ENCODE measurements at places on chromosomes 11 and 22.
A peak's percentile ranks its signal among the peaks of the same experiment; 100 is the strongest.

- peak; percentile 83 for DNase-seq
Measured at GRCh38 chr11:61947486-61948210, 2.5 kb upstream of the BEST1 start.

DNA sequence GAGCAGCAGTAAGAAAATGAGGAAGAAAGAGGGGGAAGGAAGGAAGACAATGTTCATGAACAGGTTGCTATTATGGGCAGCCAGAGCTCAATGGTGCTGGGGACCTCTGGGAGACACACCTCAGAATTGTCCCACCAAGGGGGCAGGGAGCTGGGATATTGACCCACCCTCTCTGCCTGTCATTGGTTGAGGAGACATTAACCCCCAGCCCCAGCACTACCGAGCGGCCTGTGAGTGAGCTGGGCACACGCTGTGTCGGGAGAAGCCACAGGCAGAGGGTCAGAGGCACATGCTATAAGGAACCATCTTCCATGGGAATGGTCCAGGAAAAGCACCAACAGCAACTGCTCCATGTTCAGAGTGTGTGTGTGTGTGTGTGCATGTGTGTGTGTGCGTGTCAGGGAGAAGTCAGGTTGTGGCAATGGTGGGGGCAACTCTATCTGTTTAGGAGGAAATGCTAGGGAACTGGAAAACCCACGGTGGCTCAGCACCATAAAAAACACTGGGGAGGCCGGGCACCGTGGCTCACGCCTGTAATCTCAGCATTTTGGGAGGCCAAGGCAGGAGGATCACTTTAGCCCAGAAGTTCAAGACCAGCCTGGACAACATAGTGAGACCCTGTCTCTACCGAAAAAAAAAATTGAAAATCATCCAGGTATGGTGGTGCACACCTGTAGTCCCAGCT is 49.2 kb downstream of the CD6 start:
- DNase-seq: no peak

DNA sequence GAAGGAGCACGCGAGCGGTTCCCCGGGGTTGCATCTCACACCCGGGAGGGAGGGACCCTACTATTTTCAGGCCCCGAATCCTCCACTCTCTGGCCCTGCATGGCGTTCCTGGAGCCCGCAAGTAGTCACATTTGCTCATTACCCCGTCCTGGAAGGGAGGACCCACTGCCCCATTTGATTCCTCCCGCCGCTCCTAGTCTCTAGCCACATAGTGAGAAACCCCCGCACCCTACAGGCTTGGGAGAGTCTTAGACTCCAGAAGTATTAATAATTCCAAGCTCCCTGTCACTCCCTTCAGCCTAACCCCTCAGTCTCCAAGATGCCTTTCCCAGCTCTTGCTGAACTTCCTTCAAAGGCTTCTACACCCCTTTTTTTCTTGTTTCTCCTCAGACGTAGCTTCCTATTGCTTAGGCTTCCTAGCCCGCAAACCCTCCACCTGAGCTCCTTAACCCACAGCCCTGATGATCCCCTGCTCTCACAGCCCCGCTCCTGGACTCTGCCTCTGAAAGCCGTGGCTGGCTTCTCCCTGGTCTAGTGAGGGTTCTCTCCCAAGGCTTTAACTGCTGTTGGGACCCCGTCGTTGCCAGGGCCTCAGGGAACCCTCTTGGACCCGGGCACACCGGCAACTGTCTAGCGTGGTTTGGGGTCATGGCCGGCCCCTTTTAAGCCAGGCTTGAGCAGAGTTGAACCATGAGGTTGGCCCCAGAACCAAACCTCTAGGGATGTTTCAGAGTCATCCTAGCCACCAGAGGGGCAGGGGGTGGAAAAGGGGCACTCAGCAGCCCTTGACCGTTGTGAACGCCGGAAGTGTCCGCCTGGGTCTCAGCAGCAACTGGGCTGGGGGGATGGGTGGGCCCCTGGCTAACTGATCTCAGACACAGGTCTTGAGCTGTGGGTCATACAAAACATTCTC is 862 bp downstream of the GGA1 start:
- no peak for DNase-seq

GRCh38 chr22:41844513-41844912 is 11.6 kb downstream of the SREBF2 start:
- DNase-seq: no peak

- no peak for DNase-seq
Measured at GRCh38 chr11:132942611-132943356, 589.5 kb downstream of the OPCML start.

DNA sequence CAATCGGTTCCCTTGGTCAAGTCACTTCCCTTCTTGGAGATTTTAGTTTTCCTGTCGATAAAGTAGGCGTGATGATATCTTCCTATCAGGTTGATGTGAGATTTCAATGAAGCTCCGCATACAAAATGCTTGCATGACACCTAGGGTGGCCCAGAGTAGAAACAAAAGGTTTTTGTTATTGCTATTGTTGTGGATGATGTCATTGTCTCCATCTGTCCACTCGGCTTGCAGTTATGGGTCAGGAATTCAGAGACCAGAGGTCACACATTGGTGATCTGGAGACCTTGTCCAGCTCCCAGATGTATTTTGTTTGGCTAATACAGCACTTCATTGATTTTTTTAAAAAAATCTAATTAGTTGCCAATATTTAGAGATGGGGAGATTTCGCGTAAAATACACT is 382.1 kb downstream of the MN1 start:
- DNase-seq: no peak

- no peak for DNase-seq
Measured at GRCh38 chr11:80967649-80968048, 1526.8 kb upstream of the TENM4 start.

DNA sequence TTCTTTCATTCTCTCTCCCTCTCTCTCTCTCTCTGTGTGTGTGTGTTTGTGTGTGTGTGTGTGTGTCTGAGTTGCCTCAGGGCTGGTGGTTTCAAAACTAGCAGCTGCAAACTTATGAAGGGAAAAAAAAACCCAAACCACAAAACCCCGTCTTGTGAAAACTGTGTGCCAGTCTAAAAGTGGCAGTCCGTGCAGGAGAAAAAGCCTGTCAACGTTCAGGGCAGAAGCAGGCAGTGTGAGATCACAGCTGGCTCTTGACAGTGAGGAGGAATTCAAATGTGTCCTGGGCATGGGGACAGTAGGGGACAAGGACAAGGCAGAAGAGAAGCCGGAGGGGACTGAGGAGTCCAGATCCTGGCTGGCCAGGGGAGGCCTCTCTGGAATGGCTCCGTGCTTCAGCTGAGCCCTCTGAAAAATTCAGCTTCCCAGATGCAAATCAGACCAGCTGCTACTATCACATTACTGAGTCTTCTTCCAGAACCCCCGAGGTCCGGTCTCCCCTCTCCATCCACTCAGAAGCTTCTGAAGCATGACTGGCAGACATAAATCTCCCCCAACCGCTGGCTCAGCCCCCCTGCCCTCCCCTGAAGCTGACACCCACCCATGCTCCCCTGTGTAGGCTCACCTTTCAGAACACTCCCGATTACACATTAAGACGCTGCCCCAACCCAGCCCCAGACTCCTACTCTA is 31.9 kb downstream of the FLI1 start:
- DNase-seq: no peak

GRCh38 chr22:46967445-46968358 is 205.3 kb downstream of the TBC1D22A start:
- no peak for DNase-seq

- DNase-seq: peak; percentile 24
Measured at GRCh38 chr11:130272336-130272735, 42.4 kb downstream of the ZBTB44 start.

DNA sequence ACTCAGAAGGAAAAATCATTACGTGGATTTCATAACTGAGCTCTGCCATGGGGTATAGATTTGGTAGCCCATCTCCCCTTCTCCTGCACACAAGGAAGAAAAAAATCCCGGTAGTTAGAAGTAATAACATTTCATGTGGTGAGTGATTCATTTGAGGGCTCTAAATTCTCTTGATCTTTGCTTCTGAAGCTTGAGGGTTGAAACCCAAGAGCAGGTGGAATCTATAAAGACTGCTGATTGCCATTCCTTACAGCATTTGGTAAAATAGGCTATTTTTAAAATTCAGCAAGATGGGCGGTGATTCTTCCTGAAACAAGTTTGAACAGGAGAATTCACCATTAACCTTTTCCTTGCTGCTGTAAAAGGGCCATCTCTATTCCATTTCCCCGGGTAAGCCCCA is 266.1 kb downstream of the CADM1 start:
- no peak for DNase-seq

DNA sequence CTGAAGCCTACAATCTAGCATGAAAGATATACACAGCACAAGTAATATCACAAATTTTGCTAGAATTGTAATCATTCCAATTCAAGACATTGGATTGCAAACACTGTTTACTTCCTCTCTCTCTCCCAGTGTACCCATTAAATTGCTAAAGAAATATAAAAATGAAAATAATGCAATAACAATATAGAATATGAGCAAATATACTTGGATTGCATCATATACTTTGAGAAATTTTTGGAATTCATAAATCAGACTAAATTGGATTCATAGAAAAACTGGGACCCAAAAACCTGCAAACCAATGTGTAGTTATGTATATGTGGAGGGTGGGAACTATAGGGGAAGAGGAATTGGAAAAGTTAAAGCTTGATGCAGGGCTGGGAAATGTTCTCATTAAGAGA is 25.0 kb upstream of the OR56A1 start:
- DNase-seq: no peak

DNA sequence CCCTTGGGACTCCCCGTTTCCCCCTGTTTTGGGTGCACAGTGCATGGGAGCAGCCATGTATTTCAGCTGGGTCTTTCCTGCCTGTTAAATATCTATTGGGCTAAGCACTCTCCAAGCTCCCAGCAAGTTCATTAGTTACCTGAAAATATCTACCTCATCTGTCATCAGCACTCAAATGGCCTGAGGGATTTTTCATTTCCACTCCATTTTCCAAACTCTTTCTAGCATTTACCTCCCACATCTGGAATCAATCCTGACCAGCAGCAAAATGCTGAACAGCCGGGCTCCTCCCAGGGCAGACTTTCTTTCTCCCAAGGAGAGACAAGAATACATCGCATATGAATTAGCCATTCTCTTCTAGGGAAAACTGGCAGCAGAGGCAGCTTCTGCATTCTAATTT is 273.5 kb upstream of the MPPED2 start:
- DNase-seq: no peak

DNA sequence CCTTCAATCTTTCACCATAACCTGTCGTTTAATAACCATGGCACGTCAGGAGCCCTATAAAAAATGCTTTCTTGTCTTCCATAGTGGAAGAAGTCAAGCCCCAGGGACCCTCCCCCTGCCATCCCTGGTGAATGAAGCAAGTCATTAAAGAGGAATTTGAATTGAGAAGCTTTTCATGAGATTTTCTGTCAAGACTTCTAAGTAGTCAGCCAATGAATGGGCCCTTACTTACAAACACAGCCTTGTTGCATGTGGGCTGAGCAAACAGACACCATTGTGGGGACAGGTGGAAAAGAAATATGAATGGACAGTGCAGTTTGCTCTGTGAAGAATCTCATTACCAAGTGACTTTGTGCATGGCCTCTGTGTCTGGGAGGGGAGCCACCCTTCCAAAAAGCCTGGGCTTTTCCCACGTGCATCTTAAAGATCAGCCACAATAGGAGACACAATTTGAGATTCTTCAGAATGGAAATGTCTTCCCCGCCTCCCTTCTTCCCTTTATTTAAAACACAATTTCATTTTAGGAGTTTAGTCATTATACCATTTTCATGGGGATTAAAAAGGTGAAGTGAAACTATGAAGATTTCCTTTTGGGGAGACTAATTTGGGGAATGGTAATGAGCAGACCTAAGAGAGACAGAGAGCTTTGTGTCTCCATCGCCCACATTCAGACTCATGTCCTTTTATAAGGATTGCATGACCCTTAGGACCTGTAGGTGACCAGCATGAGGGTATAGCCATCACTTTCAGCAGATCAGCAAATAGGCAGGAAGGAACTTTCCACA is 152.0 kb downstream of the LRRC4C start:
- DNase-seq: no peak
